Effector memory CD4-positive, alpha-beta T cell (primary cell): ENCODE measurements at places on chromosomes 2 and 18.
A peak's percentile ranks its signal among the peaks of the same experiment; 100 is the strongest.

DNA sequence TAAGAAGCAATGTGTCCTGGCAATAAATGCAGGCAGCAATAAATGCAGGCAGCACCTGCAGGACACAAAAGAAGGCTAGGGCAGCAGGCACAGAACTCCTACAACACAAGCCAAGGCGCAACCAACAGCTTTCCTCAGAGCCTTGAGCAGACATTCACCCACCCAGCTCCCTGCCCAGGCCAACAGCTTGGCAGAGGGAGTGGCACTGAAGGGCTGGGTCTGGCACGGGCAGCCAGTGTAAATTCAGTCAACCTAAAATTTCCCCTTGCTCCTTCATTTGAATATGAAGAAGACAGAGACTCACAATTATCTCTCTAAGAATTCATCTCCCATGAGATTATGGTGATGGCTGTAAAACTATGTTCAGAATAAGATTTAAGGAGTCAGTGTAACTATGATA, 35.4 kb downstream of the AAK1 start:
- DNase-seq = no peak

DNA sequence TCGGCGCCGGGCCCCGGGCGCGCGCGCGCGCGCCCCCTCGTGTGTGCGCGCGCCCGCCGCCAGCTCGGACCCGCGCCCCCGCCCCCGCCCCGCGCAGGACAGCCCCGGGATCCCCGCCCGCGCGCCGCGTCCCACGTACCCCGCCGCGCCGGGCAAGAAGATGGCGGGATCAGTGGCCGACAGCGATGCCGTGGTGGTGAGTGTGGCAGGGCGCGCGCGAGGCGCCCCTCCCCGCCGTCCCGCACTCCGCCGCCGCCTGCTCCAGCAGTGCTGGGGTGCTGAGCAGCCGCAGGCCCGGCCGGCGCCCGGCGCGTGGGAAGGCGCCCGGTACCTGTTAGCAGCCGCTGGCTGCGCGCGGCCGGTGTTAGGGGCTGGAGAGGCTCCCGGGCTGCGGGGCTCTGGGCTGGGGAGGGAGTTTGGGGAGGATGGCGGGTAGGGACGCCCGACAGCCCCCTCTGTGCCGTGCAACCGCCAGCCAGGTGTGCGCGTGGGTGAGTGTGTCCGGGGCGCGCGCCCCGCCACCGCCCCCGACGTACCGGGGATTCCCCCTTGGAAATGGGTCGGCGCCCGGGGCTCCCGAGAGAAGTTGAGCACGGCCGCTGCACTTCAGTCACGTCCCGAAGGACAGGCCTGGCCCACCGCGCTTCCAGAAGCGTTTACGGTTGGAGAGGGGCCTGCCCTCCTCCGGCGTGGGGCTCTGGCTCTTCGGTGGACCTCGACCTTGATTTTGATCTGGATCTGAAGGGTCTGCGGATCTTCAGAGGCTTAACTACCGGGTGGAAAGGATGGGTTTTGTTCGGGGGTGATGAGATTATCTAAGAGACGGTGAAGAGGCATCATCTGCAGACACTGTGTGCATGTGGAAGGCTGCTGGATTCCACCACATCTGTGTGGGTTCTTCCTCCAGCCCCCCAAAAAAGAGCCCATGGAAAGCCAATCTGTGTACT, 697 bp downstream of the LGALSL start:
- DNase-seq = peak; percentile 3

GRCh38 chr2:49936965-49937364, 782.6 kb upstream of the FSHR start:
- no peak for DNase-seq

- no peak for DNase-seq
Observed at GRCh38 chr2:109528811-109529501, 84.8 kb downstream of the SEPTIN10 start.

GRCh38 chr2:220015576-220015975, 388.1 kb downstream of the SLC4A3 start:
- DNase-seq = no peak

GRCh38 chr2:4792126-4792525, 900.1 kb upstream of the SOX11 start:
- DNase-seq = no peak

DNA sequence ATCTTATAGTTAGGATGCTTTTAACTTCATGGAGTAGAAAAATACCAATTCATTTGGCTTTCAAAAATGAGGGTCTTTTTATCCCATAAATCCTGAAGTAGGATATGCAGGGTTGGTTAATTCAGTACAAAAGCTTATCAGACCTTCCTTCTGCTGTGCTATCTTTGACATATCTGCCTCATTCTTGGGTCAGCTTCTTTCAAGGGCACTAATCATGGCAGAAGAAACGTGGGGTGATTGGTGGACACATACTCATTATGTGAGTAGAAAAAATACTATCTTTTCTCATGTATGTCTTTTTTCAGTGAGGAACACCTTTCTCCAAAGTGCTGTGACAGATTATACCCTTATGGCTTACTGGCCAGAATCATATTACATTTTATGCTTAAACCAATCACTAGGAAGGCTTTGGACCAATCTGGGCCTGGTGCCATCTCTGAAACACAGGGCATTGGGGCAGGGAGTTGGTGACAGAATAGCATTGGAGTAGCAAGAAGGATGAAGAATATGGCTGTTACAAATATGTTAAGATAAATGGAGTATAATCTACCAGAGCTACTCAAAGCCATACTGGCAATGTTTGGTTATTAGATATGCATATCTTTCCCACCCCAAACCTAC, 10.1 kb downstream of the UGP2 start:
- DNase-seq = no peak

- DNase-seq = no peak
Observed at GRCh38 chr2:63738019-63738418, 103.7 kb upstream of the UGP2 start.

- no peak for DNase-seq
Observed at GRCh38 chr2:237732790-237733381, 65.7 kb upstream of the RBM44 start.

- DNase-seq = no peak
Observed at GRCh38 chr2:101002562-101003277, 631 bp downstream of the RPL31 start.
